ENCODE measurements at places on chromosomes 12 and 14.

GRCh38 chr12:14416658-14417057, 51.2 kb downstream of the ATF7IP start:
- no peak for DNase-seq

GRCh38 chr12:123478762-123479161, 20.8 kb downstream of the SNRNP35 start:
- DNase-seq: no peak

DNA sequence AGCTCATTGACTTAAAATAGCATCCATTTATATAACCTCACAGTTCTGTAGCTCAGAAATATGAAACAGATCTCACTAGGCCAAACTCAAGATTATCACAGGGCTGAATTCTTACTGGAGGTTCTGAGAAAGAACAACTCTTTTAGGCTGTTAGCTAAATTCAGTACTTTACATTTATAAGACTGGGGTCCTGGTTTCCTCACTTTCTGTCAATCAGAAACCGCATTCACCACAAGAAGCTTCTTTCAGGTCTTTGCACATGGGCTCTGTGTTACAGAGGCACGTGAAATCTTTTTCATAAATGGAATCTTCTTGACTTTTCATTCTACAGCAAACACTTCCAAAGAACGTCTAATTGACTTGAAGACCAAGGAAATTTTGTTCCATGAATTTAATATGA, 876.3 kb upstream of the FOXG1 start:
- DNase-seq: no peak

DNA sequence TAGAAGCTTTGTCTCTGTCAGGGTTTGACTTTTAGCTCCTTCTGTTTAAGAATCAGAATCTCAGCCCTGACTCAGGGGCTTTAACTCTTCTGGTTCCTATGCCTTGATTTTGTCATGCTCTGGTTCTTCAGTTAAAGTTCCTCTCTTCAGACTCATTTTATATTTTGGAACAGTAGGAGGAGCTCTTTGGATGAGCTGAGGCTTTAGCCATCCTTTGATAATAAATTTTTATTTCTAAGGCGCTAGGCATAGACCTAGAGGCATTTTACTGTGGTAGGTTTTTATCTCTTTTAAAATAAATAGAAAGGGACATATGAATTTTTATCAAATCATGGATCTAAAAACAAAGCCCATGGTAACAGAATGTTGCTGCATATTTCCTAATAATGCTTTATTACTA, 51.7 kb downstream of the ATP23 start:
- DNase-seq: no peak

DNA sequence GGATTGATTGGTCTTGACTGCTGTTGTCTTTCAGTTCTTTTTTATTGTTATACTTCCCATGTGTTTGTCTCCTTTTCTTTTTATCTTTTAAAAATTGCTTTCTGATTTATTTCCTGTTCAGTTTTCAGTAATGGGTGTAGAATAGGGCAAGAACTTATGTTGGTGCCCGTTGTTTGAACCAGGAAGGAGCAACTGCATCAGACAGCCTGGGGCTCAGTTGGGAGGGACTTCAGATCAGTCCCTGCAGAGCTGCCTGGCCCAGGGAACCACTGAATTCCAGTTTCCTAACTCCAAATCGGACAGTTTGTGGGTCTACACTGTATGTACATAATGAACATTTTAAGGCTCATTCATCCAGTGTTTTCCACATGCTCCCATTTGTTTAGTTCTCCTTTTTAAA, 64.9 kb downstream of the FBXO34 start:
- DNase-seq: no peak

GRCh38 chr12:67772267-67773169, 124.0 kb downstream of the DYRK2 start:
- no peak for DNase-seq

- DNase-seq: no peak
These were observed 176.7 kb downstream of the NUAK1 start for GRCh38 chr12:105961821-105962671.

DNA sequence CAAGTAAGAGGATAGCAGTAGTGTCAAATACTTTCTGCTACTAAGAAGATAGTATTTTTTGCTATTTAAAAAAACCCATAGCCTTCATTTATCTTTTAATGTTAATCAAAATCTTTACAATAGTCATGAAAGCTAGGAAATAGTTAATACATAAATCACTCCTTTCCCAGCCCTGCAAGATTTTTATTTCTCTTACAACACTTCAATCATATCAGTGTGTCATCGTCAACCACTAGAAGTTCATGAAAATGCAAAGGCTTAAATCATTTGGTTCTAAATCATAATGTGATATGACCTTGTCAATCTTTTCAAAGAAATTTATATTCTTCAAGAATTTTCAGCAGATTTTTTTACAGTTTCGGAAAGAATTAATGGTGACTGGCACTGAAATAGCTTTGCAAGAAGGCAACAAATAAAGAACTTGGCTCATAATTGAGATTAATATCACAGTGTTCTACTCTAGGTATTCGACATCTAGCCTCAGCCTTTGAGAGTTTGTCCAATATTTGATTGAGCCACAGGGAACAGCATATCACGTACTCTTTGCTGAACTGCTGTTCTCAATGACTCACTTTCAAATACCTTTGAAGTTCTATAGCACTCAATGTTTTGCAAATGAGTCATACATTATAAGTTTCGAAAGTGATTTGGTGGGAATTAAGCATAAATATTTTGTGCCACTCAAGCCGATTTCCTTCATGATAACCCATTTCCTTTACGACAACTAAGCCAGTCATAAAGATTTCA, 384.0 kb upstream of the FOXG1 start:
- DNase-seq: no peak

DNA sequence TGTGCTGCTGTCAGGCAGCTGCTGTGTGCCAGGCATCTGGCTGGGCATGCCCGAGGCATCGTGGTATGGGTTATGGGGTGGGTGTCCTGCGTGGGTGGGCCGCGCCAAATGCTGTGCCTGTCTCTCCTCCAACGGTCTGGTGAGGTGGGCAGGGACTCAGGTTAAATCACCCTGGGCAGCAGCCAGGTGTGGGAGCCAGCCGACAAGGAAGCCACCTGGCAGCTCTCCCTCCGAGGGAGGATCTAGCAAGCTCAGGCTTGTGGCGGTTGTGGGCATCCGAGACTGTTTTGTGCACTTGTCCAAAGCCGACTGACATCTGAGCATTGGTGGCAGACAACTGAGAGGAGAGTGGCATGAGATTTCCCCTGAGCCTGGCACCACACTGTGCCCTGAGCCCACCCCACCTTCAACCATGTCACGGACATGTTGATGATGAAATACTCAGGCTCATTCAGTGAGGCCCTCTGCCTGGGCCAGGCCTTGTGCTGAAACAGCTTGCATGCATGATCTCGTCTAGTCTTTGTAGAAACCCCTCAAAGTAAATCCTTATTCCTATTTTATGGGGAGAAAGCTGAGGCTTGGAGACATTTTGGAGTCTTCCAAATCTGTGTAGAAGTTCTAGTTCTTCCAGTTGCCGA, 181.8 kb upstream of the MYL2 start:
- no peak for DNase-seq

- DNase-seq: peak; percentile 40
These were observed 1.0 kb downstream of the ITFG2 start for GRCh38 chr12:2813214-2814185.

All from GM18507 (cell line).